HEK293T (cell line): ENCODE measurements at places on chromosomes 7 and 10.

DNA sequence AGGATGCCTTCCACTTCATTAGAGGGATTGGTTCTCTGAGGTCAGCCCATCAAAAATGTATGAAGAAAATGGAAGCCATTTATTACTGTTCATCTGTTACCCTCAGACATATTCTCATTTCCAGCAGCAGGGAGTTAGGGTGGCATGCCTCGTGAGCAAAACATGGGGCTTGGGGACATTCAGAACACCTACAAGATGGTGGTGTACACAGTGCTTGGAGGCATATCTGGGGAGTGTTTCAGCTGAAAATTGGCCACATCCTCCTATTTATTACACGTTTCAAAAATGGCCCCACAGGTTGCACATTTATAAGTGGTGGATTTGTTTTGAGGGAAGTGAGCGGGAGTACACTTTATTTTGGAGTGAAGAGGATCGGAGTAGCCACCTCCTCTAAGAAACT lies 93.4 kb downstream of the SPAG6 start:
- no peak for DNase-seq

GRCh38 chr7:12431886-12432556 lies 28.4 kb upstream of the VWDE start:
- DNase-seq: no peak

- no peak for DNase-seq
Measured at GRCh38 chr10:115022733-115023132, 70.4 kb upstream of the ATRNL1 start.

DNA sequence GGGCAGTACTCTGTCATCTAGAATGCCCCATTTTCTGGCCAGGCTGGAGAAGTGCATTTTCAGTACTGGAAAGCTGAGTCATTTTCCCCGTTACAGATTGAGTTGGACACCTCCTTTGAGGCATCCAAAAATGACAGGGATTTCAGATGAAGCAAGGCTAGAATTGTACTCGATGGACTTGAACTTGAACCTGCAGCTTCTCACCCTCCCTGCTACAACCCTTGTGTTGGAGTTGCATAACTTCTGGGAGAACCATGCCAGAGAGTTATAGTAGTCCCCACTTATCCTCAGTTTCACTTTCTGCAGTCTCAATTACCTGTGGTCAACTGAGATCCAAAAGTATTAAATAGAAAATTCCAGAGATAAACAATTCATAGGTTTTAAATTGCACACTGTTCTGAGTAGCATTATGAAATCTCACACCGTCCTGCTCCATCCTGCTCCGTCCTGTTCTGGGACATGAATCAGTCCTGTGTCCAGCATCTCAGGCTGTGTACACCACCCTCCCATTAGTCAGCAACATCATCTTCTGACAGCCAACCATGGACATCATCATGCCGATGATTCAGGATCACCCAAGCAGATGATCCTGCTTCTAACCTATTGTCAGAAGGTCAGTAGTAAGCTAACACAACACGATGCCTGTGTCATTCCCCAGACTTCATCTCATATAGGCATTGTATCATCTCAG lies 363.7 kb downstream of the DPP6 start:
- no peak for DNase-seq

GRCh38 chr10:86663046-86663345 lies 5.3 kb upstream of the LDB3 start:
- DNase-seq: no peak

- no peak for DNase-seq
Measured at GRCh38 chr10:124867304-124867703, 65.7 kb downstream of the ABRAXAS2 start.

GRCh38 chr10:58743466-58744115 lies 230.9 kb downstream of the BICC1 start:
- DNase-seq: peak; percentile 19

DNA sequence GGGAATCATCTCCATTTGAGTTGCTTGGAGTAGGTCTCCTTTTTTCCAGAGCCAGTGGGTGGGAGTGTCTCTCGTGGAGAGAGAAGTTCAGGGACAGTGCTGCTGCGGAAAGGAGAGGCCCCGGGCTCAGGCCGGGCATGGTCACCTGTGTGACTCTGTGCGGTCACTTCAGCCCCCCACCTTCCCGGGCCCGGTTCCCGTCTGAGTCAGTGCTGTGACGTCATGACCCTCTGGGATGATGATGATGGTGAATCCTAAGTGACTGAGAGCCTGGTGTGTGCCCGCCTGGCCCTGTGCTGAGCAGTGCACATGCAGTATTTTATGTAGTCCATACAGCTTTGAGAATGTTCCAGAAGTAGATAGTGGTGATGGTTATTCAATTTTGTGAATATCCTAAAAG lies 32.6 kb upstream of the AP5Z1 start:
- DNase-seq: no peak

GRCh38 chr7:127609297-127609696 lies 8.6 kb downstream of the PAX4 start:
- no peak for DNase-seq

DNA sequence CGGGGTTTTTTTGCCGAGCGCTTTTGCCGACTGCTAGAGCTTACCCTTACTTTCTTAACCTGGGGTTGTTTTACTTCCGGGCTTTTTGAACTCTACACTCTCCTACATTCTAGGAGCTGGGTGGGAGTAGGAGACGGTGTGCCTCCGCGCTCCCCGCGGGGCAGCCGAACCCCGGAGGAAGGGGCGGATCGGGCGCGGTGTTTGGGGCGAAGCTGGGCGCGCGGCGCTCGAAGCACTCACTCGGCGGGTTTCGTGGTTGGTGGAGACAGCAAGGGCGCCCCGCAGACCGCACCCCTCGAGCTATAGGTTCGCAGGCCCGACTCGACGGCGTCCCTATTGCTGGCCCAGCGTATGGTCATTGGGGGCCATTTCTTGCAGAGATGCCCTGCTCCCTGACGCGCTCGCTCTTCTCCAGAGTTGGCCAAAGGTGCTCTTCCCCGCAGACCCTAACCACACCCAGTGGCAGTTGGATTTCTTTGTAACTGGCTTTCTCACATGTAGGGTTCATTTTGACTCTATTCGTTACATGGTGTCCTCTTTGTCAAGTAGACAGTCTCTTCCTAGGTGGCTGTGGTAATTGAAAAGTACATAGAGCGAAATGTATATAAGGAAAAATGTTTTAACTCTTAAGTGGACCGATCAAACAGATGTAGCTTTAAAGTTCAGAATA lies 364 bp downstream of the ZNF518A start:
- DNase-seq: peak; percentile 73

GRCh38 chr10:102117391-102118159 lies 2.6 kb downstream of the LDB1 start:
- DNase-seq: no peak

- DNase-seq: no peak
Measured at GRCh38 chr7:100466653-100467605, 2.9 kb upstream of the SPACDR start.

GRCh38 chr10:70932392-70933196 lies 44.2 kb upstream of the PCBD1 start:
- peak; percentile 61 for DNase-seq

GRCh38 chr7:88391247-88391646 lies 84.6 kb upstream of the STEAP4 start:
- DNase-seq: no peak

- no peak for DNase-seq
Measured at GRCh38 chr7:110759069-110759468, 331.9 kb upstream of the LRRN3 start.

DNA sequence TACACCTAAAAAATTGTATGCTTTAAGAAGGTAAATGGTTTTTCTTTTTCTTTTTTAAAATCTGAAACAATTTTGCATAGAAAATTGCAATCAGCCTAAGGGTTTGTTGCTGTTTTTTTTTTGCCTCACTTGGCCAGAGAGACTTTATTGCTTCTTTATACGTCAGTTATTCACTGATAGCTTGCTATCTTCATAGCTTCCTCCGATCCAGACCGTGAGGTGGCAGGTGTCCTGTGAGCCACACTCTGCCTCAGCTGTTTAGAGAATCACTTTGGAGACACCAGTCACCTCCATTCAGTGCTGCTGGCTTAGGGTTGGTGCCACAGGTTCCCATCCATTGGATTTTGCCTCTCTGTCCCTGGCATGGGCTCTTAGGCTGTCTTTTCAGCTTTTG lies 68.0 kb downstream of the HHEX start:
- DNase-seq: no peak

DNA sequence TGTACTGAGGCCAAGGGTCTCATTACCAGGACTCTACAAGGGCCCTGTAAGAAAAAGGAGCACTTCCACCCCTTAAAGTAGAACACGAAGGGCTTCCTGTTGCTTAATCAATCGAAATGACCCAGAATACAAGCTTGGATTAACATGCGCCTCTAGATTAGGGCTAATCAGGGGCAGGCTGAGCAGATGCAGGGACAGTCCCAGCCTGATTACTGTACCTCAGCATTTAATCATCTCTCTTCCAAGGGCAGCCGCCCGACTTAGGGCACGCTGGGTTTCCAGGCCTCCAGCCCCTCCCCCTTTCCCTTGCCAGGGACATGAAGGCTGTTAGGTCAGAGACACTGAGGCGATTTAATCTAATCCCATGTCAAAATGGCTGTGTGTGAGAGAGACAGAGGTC lies 138.6 kb downstream of the NRF1 start:
- no peak for DNase-seq

DNA sequence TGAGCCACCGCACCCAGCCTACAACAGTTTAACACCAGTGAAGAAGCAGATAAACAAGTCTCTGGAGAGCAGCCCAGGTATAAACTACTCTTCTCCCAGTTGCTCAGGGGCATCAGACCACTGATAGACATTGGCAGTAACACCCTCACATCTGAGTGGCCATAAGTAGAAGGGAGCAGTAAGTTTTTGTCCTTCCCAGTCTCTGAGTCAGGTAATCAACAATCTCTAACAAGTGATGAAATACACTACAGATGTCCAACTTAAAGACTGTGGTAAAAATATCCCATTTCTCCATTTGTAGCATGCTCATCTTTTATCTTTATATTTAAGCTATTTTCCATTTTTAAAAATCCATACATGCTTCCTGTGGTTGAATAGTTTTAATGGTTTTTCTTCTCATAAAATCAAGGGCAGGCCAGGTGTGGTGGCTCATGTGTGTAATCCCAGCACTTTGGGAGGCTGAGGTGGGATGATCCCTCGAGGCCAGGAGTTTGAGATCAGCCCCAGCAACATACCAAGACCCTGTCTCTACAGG lies 78.6 kb downstream of the GSAP start:
- no peak for DNase-seq

DNA sequence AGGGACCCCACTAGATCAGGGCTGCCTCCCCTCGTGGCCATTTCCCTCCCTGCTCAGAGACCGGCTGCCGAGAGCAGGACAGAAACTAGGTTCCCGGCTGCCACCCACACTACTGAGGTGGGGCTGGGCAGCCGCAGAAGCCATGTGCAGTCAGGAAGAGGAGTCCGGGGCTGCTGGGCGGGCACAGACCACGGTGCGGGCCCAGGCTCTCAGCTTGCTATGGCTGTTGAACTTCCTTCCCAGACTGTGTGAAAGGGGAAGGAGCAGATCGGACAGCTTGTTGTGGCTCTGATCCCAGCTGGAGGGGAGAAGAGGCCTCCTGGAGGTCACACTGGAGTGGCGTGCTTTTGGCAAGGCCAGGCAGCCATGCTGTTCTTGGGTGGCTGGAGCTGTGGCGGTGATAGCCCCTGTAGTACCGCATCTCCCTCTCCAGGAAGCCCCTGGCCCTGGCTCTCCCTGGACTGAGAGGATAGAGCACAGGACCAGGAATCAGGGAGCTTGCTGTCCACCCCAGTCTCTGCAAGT lies 56.8 kb downstream of the HK1 start:
- no peak for DNase-seq

- no peak for DNase-seq
Measured at GRCh38 chr10:110414548-110415309, 83.0 kb upstream of the DUSP5 start.

GRCh38 chr10:118401708-118402193 lies 59.6 kb upstream of the FAM204A start:
- DNase-seq: no peak
